ENCODE measurements at places on chromosomes 1 and 21.

DNA sequence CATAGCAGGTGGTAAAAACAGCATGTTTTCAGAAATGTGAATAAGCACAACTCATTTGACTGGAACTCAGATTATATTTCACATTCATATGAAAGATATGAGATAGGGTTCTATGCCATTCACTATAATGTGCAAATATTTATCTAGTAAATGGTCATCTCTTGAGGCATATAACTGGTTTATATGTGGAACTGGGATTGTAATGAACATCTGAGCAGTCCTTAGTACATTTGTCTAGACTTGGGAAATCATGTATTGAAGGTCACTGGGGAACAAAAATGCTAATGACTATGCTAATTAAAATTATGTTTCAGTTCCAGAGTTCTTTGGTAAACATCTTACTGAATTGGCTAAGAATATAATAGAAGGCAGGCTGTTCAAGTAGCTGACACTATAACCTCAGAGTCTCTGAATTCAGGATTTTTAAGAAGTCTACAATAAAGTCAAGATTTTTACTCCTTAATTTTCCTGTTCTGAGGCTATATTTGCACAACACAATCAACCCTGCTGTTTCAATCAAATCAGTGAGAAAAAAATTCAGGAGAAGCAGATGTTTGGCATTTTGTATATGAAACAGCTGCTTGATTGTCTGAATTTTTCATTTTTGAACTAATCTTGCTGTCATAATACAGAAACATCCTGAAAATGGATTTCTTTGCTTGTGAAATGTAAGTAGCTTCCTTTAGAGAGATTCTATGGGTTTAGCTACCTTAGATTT, 244.8 kb upstream of the RGS18 start:
- DNase-seq = no peak

DNA sequence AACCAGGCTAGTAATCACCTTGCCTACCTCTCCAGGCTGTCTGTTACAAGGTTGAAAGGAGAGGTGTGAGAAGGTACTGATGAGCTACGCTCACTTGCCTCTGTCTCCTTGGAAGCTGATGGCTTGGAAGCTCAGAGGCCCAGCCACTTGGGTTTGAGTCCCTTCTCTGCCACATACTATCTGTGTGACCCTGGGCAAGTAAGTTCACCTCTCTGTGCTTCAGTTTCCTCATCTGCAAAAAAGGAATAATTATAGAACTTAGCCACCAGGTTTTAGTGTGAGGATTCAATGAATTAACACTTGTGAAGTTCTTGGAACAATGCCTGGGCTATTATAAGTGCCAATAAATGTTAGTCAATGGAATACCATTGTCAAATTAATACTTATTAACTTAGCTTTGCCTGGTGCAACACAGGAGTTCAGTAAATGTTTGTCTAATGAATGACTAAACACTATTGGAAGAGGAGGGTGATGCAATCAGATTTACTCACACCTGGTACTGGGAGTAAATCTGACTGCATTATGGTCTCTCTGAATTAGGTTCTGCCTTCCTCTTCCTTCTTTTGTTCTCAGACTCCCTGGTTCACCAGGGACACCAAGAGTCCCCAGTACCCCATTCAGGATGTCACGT, 55.5 kb downstream of the TRABD2B start:
- DNase-seq = no peak

DNA sequence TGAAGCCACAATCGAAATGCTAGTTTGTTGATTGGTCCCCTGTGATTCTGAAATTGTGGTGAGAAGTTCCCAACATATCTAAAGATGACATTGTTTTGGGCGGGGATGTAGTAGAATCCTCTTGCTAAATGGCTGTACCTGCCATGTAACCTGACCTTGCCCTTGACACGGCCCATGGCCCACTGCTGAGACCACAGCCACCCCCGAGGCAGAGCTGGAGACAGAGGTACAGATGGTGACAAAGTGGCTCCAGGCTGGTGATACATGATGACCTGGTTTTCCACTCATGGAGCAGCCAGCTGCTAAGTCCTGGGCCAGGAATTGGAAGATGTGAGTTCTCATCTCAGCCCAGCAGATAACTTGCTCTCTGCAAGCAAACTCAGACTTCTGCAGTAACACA, 226.5 kb downstream of the FOXD2 start:
- DNase-seq = no peak

DNA sequence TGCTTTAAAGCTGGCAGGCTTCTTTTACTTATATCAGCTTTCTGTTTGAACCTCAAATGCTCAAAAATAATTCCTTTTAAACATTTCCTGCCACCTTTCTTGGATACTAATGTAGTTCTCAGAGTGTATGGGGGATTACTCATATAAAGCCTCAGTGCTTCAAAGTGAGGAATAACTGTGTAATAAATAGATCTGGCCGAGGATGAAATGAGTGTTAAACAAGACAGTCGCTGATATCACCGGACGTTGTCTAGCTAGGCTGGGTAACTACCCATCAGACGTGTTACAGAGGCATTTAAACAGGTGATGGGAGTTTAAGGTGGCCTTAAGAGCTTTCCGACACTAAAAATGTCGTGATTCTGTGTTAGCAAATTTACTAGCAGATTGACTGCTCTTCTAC, 53.1 kb downstream of the VANGL2 start:
- DNase-seq = no peak

DNA sequence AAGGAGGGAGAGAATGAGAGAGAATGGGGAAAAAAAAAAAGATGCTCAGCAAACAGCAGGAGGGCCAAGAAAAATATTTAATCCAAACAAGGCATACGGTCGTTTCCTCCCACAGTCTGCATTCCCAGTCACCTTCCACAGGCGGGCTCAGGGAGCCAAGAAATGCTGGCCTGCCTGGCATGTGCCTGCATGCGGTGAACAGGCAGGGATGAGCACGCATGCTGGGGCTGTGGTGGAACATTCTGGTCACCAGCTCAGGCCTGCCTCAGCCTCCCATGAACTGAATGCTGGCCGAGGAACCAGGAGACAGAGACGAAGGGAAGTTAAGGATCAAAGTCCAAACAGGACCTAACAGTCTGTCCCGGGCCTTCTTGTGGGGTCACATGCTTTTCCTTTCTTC, 335.3 kb downstream of the ASTN1 start:
- no peak for DNase-seq

- no peak for DNase-seq
Measured at GRCh38 chr1:101497881-101498559, 261.2 kb downstream of the S1PR1 start.

DNA sequence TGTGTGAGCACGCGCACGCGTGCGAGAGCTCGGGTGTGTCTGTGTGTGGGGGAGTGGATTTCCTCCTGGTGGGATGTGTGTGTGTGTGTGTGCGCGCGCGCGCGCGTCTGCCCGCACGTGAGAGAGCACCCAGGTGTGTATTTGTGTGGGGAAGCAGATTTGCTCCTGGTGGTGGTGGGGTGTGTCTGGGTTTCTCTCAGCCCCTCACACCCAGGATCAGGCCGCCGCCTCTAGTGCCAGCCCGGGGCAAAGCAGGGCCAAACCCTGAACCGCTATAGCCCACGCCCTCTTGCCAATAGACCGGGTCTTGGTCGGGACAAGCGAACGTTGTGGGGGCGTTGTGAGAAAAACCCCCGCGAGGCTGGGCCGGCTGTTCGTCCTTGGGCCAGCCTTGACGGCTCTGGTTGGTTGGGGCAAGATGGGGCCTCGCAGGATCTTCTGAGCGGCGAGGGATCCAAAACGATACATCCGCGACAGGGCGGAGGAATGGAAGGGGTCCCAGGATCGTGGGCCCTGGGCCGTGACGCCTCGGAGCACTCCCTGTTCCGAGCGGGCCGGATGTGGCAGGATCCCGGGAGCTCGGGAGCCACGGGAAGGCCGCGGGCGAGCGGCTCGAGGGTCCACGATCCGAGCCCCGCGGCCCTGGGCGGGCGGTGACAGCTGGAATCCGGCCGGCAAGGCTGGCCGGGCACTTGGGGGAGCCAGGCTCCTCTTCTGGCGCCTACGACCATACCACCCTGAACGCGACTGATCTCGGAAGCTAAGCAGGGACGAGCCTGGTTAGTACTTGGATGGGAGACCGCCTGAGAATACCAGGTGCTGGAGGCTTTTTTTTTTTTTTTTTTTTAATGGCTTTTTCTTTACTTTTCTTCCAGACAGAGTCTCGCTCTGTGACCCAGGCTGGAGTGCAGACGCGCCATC, 68.2 kb downstream of the RNF187 start:
- DNase-seq = no peak

- DNase-seq = no peak
Measured at GRCh38 chr1:93349231-93350135, 3.8 kb downstream of the DR1 start.

GRCh38 chr1:42181687-42182086, 17.1 kb upstream of the GUCA2A start:
- DNase-seq = no peak

DNA sequence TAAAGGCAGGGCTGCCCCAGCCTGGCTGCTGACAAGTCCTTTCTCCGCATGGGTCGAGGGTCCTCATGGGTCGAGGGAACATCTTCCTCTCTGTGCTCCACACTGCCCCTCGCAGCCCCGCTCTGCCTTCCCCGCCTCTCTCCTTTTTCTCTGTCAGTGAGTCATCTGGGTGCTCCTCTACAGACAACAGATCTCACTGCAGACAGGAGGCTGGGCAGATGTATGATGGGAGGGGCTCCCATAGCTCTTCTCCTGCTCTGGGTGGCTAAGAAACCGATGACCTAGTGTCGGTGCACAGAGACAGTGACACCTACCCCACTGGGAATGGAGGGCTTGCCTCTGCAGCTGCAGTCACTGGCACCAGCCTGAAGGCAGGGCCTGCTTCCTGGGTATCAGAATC, 5.5 kb downstream of the KCNA10 start:
- DNase-seq = no peak

GRCh38 chr1:7000720-7001119, 215.5 kb downstream of the CAMTA1 start:
- DNase-seq = no peak

GRCh38 chr1:21287905-21288514, 2.3 kb downstream of the ECE1 start:
- DNase-seq = no peak

GRCh38 chr1:24572301-24572700, 16.4 kb downstream of the NCMAP start:
- DNase-seq = no peak

DNA sequence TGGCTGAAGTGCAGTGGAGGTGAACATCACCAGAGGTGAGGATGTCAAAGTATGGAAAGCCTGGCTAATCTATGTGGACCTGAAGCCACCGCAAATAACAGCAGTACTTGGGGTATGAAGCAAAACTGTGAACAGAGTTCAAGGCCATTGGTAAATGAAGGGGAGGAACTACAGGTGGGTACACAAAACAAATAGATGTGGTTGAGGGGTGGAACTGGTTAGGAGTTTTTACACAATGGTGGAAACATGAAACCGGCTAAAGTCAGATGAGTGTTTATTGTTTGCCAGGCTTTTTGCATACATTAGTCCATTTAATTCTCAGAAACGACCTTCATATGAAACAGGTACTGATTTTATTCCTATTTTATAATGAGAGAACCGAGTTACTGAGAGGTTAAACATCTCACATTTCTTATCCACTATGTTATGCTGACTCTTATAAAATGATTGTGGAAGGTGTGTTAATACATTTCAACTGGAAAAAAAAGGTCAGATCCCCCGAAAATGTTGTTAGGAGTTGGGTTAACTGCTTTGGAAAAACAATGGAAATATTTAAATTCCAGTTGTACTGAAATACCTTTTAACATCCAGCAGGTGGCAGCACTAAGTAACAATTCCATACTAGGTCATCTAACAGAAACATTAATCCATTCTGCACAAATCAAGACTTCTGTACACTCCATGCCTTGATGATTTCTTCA, 44.3 kb upstream of the GTF2B start:
- DNase-seq = peak; percentile 39

DNA sequence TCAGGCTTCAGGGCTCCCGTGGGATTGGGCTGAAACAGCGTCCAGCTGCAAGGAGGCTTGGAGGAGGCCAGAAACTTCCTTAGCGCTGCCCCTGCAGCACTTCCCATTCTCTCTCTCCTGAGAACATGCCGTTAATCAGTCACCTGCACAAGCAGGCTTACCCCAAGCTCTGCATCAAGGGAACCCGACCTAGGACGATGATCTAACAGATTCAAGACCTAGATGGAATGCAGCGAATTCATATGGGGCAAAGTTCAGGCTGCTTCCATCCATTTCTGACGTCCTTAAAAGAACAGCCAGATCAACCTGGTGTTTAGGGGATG, 114.1 kb downstream of the ERG start:
- no peak for DNase-seq

DNA sequence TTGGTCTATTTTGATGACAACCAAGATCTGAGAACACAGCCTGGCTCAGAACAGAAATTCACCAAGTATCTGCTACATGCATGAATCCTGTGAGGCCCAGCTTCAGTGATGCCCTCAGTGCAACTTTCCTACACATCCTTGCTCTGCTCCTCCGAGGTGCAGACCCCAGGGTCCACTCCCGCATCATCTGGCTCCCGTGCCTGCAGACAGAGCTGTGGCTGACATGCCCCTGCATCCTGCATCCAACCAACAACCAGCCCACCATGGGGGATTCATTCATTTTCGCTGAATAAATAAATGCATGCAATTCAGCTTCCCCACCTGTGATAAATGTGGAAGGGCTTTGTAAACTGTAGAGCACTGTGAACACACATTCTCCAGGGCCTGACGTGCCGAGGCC, 112.3 kb downstream of the GLIS1 start:
- no peak for DNase-seq

GRCh38 chr1:63669151-63669961, 76.1 kb downstream of the PGM1 start:
- no peak for DNase-seq

DNA sequence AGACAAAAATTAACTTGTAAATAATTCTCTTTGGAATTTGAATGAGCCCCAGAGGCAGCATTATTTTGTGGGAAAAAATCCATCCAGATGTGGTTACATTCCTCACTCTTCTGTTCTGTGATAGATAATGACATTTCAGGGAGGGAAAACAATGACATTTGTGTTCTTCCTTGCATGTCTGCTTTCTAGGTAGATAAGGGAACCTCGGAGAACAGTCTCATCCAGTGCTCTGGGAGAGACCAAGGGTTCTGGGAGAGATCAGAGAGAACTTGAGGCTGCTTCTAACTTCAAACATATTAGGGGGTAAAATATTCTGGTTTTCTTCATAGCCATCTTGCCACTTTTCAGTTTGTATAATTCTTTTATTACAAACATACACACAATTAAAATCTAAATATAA, 269.2 kb downstream of the NEGR1 start:
- no peak for DNase-seq

GRCh38 chr1:212686591-212686990, 13.0 kb downstream of the BATF3 start:
- no peak for DNase-seq

DNA sequence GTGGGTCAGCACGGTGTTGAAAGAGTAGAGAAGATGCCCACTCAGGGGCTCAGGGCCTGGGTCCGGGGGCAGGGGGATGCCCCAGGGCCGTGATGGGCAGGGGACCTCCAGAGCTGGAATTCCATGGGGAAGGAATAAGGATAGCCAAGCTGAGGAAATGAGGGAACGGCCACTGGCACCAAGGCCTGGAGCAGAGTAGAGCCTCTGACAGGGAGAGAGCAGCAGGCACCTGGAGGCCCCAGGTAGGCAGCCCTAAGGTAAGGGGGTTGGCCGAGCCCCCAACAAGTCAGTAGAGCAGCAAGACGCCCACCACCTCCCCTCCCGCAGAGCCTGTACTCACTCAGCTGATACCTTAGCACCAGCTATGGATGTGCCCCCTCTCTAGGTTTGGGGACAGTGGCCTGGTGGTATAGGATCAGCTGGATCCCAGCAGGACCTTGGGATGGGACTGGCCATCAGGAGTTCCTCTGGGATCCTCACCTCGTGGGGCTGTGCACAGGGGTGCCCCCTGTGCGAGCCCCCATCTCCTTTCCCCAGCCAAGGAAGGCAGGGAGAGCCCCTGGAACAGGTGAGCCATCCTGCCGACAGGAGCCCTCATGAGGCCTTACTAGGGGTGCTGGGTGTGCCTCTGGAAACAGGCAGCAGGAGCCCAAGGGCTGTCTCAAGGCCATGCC, 21.0 kb upstream of the ARF1 start:
- DNase-seq = no peak

All from midbrain (tissue), 1 donor.